Osteocyte (in vitro differentiated cells): ENCODE measurements at places on chromosomes 4 and X. TPM values are rescaled to one million over a fixed set of nuclear protein-coding genes. Genes with fewer than 3 reads are reported as not detected.

The TEC gene
- total RNA-seq = 0.13 TPM in 1 of 2 replicates, not detected in the other

The PFKFB1 gene
- total RNA-seq = not detected in 2 replicates

The TCEAL7 gene
- total RNA-seq = 13.4 and 14.7 TPM in 2 replicates

The AMMECR1 gene
- 10.1 and 10.9 TPM in 2 replicates for total RNA-seq

The TEX13B gene
- not detected in 2 replicates for total RNA-seq

The ETFDH gene
- total RNA-seq = 22.7 and 25.9 TPM in 2 replicates

The ADGRG2 gene
- total RNA-seq = 0.10 TPM in 1 of 2 replicates, not detected in the other

The DUX4 gene
- not detected in 2 replicates for total RNA-seq

The CT45A3 gene
- total RNA-seq = not detected in 2 replicates

DNA sequence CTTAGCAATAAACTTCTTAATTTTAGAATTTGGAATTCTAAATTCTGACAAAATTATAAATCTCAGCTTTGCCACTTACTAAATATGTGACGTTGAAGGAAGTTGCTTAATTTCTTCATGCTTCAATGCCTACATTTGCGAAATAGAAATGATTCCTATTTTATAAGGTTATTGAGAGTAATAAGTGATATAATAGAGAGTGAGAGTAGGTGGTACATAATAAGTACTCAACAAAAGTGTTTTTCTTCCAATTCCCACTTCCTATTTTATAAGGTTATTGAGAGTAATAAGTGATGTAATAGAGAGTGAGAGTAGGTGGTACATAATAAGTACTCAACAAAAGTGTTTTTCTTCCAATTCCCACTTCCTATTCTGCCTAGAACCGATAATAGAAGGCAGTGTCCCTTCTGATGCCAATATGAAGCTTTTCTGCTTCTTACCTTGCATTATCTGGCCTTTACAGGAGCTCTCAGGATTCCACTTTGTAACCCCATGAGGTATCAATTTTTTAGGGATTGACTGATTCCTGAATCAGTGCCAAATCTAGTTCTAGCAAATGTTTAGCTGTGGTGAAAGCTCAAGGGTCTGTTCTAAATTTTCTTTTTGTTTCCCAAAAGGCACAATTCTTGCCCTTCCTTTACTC lies 31.4 kb downstream of the VSIG4 start:
- DNase-seq = no peak
- H3K27me3 ChIP-seq = no peaks in the 10 kb centered on the region
- H3K4me1 ChIP-seq = no peaks in the 10 kb centered on the region
- no peak overlapping the region for H3K4me3 ChIP-seq
- no peak overlapping the region for H3K27ac ChIP-seq

DNA sequence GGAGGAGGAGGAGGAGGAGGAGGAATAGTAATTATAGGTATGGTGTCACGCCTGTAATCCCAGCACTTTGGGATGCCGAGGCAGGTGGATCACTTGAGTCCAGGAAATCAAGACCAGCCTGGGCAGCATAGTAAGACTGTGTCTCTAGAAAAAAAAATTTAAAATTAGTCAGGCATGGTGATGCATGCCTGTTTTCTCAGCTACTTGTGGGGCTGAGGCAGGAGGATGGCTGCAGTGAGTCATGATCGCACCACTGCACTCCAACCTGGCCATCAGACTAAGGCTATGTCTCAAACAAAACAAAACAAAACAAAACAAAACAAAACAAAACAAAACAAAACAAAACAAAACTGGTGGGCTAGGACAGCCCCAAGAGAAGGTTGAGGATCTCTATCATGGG lies 3.0 kb downstream of the STARD8 start:
- peaks cover 22% of the 10 kb centered on the region for H3K4me1 ChIP-seq
- no peaks in the 10 kb centered on the region for H3K36me3 ChIP-seq
- no peak overlapping the region for H3K27ac ChIP-seq
- no peak for DNase-seq
- H3K27me3 ChIP-seq = no peaks in the 10 kb centered on the region
- no peak overlapping the region for H3K4me3 ChIP-seq

DNA sequence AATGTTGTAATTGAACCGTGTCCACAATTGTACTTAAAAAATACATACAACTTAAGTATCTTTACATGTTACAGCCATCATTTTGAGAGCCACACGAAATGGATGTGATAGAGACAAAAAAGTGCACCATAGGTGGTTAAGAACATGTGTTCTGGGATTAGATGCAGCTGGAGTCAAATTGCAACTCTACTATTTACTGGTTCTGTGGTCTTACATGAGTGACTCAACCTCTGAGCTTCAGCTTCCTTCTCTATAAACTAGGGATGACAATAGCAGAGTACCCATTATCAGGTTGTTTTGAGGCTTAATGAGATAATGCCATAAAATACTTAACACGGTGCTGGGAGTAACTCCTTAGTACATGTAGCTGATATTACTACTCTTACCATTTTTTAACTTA lies 130.4 kb downstream of the IDS start:
- H3K27me3 ChIP-seq = no peaks in the 10 kb centered on the region
- no peak overlapping the region for H3K27ac ChIP-seq
- no peaks in the 10 kb centered on the region for H3K36me3 ChIP-seq
- H3K4me3 ChIP-seq = no peak overlapping the region
- no peaks in the 10 kb centered on the region for H3K4me1 ChIP-seq
- DNase-seq = no peak

DNA sequence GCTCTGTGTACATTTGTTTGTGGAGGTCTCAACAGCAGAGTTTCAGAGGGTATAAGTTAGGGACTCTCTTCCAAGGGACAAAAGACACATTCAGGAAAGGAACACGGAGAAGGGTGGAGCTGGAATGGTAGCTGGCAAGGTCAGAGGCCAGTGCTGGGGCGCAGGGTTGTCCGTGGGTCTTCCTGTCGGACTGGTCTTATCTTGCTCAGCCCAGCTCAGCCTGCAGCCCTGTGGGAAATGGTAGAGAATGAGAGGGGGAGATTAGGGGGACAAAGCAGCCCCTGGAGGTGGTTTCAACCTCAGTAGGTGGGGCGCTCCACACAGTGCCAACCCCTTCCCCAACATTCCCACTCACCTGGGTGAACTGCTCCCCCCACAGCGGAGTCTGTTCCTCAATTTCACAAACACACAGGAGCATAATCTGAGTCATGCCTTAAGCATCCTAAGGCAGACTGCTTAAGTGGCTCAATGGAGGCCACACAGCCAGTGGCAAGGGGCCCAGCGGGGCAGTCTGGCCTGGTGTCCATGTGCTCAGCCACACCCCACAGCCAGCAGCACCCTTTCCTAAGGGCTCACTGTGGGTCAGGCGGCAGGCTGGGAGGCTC lies 6.9 kb upstream of the HDAC6 start:
- peak overlapping the region; percentile 44 for H3K27ac ChIP-seq
- no peak overlapping the region for H3K4me3 ChIP-seq
- H3K27me3 ChIP-seq = no peaks in the 10 kb centered on the region
- no peaks in the 10 kb centered on the region for H3K36me3 ChIP-seq
- H3K4me1 ChIP-seq = peaks cover 8% of the 10 kb centered on the region

DNA sequence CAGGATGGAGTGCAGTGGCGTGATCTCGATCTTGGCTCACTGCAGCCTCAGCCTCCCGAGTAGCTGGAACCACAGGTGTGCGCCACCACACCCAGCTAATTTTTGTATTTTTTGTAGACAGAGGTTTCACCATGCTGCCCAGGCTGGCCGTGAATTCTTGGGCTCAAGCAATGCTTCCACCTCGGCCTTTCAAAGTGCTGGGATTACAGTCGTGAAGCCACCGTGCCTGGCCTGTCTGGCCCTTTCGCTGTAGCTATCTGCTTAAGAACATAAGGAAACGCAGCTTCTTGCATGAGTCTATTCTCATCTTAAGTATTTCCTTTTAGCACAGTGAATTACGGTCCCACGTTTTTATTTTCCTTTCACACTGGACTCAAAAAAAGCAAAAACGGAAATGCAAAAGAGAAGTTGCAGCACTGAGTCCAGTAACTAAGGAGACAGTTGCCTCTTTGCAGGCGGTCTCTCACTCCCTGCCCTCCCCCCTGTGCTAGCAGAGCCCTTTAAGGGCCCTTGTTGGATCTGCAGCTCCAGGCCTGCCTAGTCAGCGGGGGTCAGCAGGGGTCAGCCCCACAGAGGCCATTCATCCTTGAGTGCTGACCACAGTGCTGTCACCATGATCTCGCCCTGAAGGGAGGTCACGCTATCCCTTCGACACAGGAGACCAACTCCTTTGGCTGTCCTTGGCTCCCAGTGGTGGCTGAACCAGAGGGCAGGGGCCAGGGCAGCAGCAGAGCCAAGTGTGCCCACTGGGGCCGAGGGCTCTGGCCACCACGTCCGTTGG lies 21.8 kb upstream of the TBC1D14 start:
- H3K4me3 ChIP-seq = no peak overlapping the region
- H3K36me3 ChIP-seq = peaks cover 6% of the 10 kb centered on the region
- no peak for DNase-seq
- H3K27me3 ChIP-seq = no peaks in the 10 kb centered on the region
- no peak overlapping the region for H3K27ac ChIP-seq
- H3K4me1 ChIP-seq = peaks cover 25% of the 10 kb centered on the region

DNA sequence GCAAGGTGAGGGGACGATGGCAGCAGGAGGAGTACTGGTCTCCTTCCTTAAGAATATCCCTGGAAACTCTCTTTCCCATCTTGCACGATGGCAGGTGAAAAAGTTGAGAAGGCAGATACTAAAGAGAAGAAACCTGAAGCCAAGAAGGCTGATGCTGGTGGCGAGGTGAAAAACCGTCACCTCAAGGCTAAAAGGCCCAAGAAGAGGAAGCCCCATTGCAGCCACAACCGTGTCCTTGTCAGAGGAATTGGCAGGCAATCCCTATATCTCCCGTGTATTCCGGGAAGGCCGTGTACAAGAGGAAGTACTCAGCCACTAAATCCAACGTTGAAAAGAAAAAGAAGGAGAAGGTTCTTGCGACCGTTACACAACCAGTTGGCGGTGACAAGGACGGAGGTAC lies 40.0 kb downstream of the CRLF2 start:
- H3K36me3 ChIP-seq = no peaks in the 10 kb centered on the region
- H3K27ac ChIP-seq = no peak overlapping the region
- peak; percentile 27 for DNase-seq

GRCh38 chr4:37627263-37627662 lies 58.9 kb downstream of the RELL1 start:
- H3K4me1 ChIP-seq = peaks cover 8% of the 10 kb centered on the region
- no peak overlapping the region for H3K27ac ChIP-seq
- DNase-seq = no peak
- peaks cover 5% of the 10 kb centered on the region for H3K36me3 ChIP-seq
- no peaks in the 10 kb centered on the region for H3K27me3 ChIP-seq
- no peak overlapping the region for H3K4me3 ChIP-seq

DNA sequence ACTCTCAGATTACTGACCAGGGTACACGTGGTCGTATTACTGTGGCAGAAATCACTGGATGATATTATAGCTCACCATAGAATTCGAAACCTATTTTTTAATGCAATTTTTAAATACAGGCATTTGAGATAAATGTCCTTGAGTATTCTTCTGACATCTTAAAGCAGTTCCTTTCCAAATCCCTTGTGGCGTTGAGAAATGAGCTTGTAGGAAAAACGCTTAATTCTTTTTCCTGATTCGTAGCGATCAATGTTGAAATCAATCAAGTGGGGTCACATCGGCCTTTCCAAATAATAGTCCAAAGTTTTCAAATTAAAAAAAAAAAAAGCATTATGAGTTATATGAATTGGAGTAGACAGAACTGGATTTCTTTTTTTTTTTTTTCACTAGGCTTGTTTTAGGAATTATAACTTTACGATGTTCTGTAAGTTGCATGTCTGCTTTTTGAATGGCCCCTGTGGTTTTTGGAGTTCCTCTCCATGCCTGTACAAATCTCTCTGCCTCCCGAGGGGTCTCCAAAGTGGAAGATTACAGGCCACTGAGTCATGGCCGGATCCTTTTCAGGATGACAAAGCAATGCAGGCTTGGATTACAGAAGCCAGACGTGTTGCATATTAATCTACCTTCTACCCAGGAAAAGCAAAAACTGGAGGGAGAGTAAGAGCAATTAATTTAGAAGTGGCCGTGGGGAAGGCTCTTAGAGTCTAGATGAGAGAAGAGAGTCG lies 226.1 kb downstream of the SHOX start:
- H3K4me1 ChIP-seq = no peaks in the 10 kb centered on the region
- no peaks in the 10 kb centered on the region for H3K36me3 ChIP-seq
- no peak overlapping the region for H3K4me3 ChIP-seq
- peaks cover 6% of the 10 kb centered on the region for H3K27me3 ChIP-seq
- DNase-seq = peak; percentile 27

GRCh38 chr4:75343333-75343732 lies 170.9 kb downstream of the RCHY1 start:
- no peak overlapping the region for H3K4me3 ChIP-seq
- DNase-seq = no peak
- no peak overlapping the region for H3K27ac ChIP-seq

DNA sequence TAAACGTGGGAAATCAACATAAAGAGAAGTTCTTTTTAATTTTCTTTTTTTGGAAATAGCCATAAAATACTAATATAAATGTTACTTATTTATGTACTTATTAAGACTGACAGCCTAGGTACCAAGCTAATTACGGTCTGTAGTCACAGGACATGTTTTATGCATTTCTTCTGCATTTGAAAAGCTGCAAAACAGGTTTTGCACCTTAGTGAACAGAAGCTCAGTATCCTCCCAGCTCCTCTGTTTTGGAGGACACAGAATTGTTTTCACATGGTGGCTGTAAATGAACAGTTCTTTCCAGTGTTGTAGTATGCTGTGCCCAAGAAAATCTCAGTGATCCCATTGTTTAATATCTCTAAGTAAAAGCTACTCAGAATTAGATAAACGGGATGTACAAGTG lies 1788.0 kb upstream of the TENM3 start:
- H3K27ac ChIP-seq = no peak overlapping the region
- H3K4me3 ChIP-seq = no peak overlapping the region
- no peaks in the 10 kb centered on the region for H3K27me3 ChIP-seq
- H3K4me1 ChIP-seq = no peaks in the 10 kb centered on the region
- no peak for DNase-seq

- H3K4me1 ChIP-seq = no peaks in the 10 kb centered on the region
- no peaks in the 10 kb centered on the region for H3K36me3 ChIP-seq
- no peak overlapping the region for H3K4me3 ChIP-seq
- DNase-seq = no peak
- no peaks in the 10 kb centered on the region for H3K27me3 ChIP-seq
Measured at GRCh38 chr4:16817286-16817685, 81.2 kb downstream of the LDB2 start.

- no peak for DNase-seq
- H3K4me3 ChIP-seq = no peak overlapping the region
- peaks cover 21% of the 10 kb centered on the region for H3K4me1 ChIP-seq
Measured at GRCh38 chrX:13064599-13065143, 20.3 kb upstream of the FAM9C start.

- peaks cover 11% of the 10 kb centered on the region for H3K4me1 ChIP-seq
- H3K36me3 ChIP-seq = no peaks in the 10 kb centered on the region
- peak overlapping the region; percentile 90 for H3K4me3 ChIP-seq
- H3K27me3 ChIP-seq = no peaks in the 10 kb centered on the region
- no peak for DNase-seq
- peak overlapping the region; percentile 99 for H3K27ac ChIP-seq
Measured at GRCh38 chrX:52995987-52996331, 37.6 kb upstream of the FAM156A start.
